ENCODE measurements at places on chromosomes 4 and X.

GRCh38 chr4:54543088-54543795 is 114.5 kb upstream of the KIT start:
- no peak for DNase-seq

DNA sequence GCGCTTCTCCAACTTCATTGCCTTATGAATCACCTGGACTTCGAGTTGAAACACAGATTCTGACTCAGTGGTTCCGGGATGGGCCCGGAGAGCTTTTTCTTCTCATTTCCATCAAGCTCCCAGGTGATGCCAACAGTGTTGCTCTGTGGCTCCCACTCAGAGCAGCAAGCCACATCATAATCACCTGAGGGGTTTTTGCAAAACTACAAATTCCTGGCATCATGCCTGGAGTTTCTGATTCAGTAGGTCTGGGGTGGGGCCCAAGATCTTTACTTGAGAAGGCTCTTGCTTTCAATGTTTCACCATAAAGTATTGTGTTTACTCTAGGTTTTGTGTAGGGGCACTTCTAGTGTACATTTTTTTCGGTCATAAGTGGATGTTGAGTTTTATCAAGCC is 7.0 kb downstream of the MTM1 start:
- DNase-seq = peak; percentile 55

- no peak for DNase-seq
Observed at GRCh38 chr4:148986951-148987350, 544.7 kb upstream of the NR3C2 start.

DNA sequence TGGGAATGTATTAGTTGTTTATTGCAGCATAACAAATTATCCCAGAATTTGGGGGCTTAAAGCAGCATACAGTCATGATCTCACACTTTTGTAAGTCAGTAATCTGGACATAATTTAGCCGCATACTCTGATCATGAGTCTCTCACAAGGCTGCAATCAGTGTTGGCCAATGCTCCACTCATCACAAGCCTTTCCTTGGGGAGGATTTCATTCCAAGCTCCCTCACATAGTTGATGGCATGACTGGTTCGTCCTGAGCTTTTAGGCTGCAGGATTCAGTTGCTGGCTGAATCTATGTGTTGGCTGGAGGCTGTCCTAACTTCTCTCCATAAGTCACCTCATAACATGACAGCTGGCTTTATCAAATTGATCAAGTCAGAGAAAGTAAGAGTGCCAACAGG is 1568.6 kb upstream of the PCDH7 start:
- no peak for DNase-seq

DNA sequence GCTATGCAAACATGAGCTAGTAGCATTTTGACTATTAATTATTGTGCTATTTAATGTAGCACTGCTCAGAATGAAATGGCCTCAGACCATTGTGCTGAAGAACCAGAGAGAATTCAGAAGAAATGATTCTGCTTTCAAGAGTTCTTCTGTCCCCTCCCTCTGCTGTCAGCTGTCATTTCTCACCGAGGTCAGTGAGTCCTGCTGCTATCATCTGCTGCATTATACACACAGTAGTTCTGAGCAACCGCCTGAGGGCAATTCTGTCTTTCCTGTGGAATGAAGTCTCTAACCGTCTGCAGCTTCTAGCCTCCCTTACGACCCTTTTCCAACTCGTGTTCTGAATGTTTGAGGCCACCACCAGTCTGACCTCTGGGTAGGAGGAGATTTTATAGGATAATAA is 249.4 kb downstream of the HNRNPD start:
- DNase-seq = no peak

GRCh38 chr4:6728320-6729029 is 12.5 kb downstream of the BLOC1S4 start:
- no peak for DNase-seq

- DNase-seq = no peak
Observed at GRCh38 chr4:54709400-54709799, 51.6 kb downstream of the KIT start.

- DNase-seq = no peak
Observed at GRCh38 chrX:42025861-42026260, 102.5 kb upstream of the CASK start.

GRCh38 chrX:68748030-68748429 is 80.8 kb upstream of the EFNB1 start:
- DNase-seq = no peak

DNA sequence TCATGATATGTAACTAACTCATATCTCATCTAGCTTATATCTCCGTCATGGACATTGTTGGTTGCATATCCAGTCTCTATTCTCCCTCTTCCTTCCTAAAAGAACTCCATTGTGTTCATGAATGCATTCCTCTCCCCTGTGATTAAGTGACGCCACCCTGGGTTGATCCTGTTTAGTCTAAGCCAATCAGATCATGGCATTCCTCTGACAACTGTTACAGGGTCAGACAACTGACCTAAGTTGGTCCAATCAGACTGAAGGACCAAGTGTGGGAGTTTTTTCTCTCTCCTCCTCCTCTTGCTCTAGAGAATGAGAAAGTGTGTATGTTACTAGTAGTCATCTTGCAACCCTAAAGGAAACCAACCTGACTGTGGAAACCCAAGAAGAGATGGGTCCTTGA is 3.6 kb downstream of the APOO start:
- DNase-seq = no peak

DNA sequence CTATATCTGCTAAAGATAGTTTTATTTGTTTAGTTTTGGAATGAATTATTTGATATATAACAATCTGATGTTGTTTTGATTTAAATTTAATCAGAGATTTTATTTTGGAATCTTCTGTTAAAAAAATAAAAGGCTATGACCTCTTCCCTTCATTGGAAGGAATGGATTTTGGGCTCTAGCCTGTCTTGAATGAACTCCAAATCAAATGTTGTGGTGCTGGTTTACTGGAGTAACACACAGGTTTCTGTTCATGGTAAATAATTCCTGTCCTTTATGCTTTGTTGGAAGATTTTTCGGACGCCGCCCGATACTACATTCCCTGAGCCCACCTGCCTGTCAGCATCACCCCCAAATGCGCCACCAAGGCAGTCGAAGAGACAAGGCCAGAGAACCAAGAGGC is 291.1 kb downstream of the ARHGAP10 start:
- no peak for DNase-seq

GRCh38 chrX:3026074-3026815 is 15.0 kb upstream of the ARSF start:
- no peak for DNase-seq

DNA sequence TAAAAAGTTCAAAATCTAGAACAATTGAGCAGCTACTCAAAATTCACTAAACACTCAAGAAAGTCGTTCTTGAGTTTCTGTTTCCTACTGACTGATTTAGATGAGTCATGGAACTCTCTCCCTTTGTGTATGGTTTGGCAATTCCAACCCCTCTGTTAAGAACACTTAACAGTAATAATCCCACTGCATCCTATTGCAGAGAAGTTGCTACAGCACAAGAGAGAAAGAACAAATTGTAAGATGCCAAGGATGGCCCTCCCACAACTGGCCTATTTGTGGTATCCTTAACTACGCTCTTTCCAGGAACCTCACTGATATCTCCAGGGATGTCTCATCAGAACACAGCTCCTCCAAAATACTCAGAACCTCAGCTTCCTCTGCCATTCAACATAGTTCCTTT is 701.8 kb upstream of the TENM3 start:
- no peak for DNase-seq

DNA sequence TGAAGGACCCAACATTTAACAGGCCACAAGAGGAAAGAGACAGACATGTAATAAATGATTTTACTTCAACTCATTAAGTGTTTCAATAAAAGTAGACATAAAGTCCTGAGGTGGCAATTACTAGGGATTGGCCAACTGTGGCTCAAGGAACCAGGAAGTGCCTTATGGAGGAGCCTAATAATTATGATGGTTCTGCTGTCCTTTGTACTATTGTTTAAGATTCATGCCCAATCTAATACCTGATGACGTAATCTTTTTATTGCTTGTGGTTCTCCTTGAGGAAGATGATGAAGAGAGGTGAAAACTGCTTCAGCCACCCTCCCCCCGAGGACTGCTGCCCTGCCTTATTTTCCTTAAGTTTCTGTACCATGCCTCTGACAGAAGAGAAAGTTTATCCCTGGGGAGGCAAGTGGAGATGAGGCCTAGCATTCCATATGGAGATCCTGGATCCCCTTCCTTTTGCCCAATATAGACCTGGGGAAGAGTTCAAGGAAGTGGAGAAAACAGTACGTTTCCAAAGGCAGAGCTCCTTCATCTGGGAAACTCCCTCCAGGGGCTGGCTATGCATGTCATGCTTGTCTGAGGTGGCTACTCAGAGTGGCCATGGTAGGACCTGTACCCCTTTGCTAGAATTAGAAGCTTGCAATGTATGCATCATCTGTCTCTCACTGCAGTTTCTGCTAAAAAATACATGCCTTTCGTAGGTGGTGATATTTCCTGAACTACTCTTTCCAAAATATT is 56.8 kb upstream of the FAT1 start:
- no peak for DNase-seq

DNA sequence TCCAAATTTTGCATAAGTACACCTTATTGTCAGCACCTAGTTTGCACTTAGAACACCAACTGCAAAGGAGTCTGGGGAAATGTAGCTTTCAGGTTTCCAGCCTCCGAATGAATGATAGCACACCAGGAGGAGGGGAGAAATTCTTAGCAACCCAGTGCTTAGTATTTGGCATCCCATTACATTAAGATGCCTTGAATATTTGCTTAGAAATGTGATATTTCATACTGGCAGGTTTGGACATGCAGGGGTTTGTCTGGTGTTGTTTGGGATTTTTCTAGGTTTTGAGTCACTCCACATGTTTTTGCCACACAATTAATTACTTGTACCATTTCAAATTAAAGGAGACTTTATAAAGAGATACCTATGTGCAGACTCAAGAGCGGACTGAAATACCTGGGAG is 60.3 kb upstream of the CAMK2D start:
- DNase-seq = no peak

DNA sequence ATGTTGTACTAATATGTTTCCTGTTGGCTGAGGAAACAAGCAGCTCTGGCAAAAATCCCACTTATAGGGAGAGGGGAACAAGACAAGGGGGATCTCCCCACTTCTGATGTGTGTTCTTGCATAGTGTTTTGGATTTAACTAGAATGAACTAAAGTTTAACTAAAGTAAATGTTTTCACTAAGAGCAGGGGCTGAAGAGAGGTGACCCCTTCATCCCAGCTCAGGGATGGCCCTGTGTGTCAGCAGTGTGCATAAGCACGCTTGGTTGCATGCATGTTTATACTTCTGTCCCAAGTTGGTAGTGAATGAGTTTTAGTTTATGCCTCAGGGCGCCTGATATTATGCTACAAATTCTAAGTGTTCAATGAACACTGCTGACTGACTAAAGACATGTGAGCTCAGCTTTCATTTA is 169.4 kb downstream of the MGST2 start:
- DNase-seq = no peak

DNA sequence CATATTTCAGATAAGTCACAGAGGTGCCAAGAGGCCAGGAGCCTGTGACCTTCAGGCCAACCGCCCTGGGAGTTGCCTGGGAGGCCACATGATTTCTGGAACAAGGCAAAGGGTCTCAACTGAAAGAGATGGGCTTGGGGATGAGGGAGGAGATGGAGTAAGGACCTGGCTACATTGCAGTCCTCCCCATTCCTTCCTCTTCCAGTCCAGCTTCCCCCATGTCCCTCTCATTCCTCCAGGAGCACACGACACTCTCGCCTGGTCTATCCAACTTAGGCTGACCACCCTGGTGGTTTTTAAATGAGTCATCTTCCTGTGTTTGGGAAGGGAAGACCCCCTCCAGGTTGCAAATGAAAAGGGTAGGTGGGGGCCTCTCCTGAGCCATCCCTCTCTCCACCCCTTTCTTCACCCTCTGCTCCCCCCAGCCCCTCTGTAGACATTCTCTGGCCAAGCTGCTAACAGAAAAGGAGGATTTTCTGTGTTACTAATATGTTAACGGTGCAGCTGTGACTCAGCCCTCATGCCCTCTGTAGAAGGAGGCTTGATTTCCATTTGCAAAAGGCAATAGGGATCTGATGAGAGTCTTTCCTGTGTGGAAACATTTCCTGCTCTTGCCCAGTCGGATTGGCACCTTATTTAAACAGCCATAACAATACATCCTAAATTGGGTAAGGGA is 79.2 kb downstream of the RTL5 start:
- DNase-seq = no peak

DNA sequence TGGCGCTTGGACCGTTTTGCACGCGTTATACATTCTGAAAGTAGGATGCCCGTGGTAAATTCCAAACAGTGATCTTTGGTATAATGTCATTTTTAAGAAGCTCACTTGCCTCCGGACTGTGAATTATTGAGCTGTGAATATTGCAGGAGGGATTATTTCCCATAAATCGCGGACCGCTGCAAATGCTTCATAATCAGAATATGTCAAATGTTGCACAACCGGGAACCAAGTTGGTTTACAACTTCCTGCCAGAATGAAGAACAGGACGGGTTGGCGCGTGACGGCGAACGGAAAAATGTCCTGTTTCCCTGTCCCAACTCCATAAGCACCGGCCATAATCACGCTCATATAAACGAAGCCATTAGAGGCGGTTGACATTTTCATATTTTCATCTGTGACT is 67.6 kb downstream of the SHOX start:
- no peak for DNase-seq

GRCh38 chrX:40099055-40099958 is 1.5 kb upstream of the BCOR start:
- peak; percentile 52 for DNase-seq

GRCh38 chr4:91764085-91764484 is 539.7 kb upstream of the GRID2 start:
- DNase-seq = no peak

GRCh38 chr4:8073206-8073863 is 85.3 kb downstream of the ABLIM2 start:
- no peak for DNase-seq

- DNase-seq = no peak
Observed at GRCh38 chr4:146835096-146835495, 110.6 kb downstream of the TTC29 start.

DNA sequence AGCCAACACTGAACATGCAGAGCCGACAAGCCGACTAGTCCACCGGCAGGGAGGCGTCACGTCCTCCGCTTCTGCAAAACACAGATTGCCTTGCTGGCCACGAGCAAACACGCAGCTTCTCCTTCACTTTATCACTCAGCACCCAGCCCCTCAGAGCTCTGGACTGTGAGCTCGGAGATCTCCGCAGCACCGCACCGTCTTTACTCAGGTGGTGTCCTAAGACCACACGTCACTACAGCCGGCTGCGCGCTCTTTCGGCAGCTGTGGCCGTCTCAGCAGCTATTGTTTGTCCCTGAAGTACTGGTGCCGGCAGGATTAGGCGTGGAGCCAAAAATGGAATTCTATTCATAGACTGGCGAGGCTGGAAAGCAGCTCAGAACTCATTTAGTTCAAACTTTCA is 72.0 kb downstream of the FAT1 start:
- DNase-seq = no peak

DNA sequence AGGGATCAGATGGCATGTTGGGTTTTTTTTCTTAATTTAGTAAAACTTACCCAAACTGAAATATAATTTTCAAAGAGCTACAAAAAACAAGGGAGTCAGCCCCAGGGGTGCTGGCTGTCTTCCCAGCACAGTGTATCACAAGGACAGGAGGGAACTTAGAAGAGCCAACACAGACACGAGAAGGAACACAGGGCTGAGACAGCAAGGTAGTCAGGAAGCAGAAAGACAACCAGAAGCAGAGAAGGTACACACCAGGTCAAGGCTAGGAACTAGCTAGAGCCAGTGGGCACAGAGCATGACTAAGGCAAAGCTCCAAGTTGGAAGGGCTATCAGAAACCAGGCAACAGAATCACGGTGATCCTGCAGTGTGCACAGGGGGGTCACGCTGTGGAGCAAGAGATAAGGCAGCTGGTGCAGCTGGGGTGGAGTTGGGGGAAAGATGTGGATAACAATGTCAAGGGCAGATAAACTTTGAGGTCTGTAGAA is 168.7 kb downstream of the NR3C2 start:
- no peak for DNase-seq

All from activated CD4-positive, alpha-beta T cell treated with anti-CD3 and anti-CD28 coated beads, Interleukin-2, amount 50 U/mL, for 4 hours (primary cell).